ENCODE measurements at places on chromosomes 3 and 15.

DNA sequence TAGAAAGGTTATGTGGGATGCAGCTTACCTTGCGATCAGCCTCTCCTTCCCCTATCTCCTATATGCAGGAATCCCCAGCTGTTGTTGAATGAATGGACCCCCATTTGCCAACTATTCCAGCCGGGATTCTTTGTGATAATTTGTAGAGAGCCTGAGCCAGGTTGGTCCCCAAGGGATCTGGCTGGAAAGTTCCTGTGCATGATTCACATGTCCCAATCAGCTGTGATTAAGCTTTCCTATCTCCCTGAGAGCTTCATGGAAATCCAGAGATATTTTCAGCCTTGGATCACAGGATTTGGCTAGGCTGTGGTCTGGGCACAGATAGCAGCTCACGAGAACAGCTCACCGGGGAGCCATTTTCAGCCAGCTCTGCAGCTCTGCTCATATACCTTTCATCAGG lies 76.7 kb downstream of the ARNT2 start:
- no peak for DNase-seq

GRCh38 chr15:75090388-75090734 lies 67.0 kb downstream of the PPCDC start:
- DNase-seq = no peak

- no peak for DNase-seq
These were observed 59.6 kb upstream of the TSC22D2 start for GRCh38 chr3:150348500-150348899.

GRCh38 chr3:180078592-180078991 lies 41.9 kb upstream of the PEX5L start:
- DNase-seq = no peak

DNA sequence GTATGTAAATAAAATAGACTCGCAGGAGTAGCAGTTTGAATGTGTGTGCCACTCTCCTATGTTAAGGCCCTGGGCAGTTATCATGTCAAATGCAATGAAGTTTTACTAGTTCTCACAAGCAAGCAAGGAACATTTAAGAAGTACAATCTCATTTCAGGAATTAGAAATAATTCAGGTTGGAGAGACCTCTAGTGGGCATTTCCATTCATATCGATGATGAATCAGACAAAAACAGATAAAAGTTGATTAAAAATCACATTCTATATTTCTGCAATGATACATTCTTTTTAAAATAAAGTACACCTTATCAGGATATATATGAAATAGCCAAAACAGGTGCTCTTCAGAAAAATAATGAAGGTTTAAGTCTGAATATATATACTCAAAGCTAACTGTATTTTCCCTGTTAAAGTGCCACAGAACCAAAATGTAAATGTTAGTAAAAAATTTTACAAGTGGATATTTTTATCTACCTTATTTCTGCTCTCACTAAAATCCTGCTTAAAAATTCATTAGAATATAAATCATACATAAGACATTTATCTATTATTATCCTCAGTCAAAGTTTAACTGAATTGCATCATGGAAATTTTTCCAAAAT lies 492.4 kb upstream of the FRG2C start:
- DNase-seq = no peak

Measured in Jurkat, Clone E6-1 (cell line).